Subcutaneous preadipocyte (primary cell): ENCODE measurements at places on chromosomes 6 and 20. TPM values are rescaled to one million over a fixed set of nuclear protein-coding genes. Genes with fewer than 3 reads are reported as not detected.

The COX4I2 gene
- total RNA-seq, result not detected in 2 replicates

The FAM184A gene
- total RNA-seq, result 0.73 and 1.4 TPM in 2 replicates

The ADISSP gene
- 40.7 and 46.7 TPM in 2 replicates for total RNA-seq

The MRAP2 gene
- 1.4 and 2.2 TPM in 2 replicates for total RNA-seq

The EDN3 gene
- total RNA-seq, result not detected in 2 replicates

The KCNQ5 gene
- total RNA-seq, result 0.37 and 1.2 TPM in 2 replicates

The DNMT3B gene
- total RNA-seq, result 4.0 and 4.3 TPM in 2 replicates

The ADGRF1 gene
- not detected in 2 replicates for total RNA-seq

The LY6G6F gene
- not detected in 2 replicates for total RNA-seq

The CYP24A1 gene
- not detected in 2 replicates for total RNA-seq
